Stimulated activated CD4-positive, alpha-beta T cell treated with anti-CD3 and anti-CD28 coated beads, Interleukin-1b, Interleukin-23, amount 100 ng/mL, for 1 hour (primary cell): ENCODE measurements at places on chromosomes 3 and 15.

DNA sequence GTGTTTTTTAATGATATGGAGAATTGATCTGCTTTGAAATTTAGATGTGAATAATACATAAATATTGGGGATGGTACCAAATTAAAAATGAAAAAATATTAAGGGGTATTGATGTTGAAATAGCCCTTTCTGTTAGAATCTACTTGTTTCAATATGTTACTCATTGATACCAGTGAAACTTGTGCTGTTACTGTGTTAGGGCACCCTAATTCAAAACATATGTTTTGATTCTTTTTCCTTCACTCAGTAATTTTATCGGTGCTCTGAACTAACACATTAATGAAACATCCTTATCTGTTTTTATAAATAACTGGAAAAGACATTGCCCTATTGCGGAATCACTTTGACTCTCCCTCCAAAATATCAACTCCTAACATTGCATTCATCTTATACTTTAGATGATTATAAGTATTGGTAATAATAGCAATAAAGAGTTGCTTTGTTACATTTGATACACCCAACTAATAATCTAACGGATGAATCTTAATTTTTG is 52.0 kb upstream of the CCNB2 start:
- DNase-seq, result no peak

DNA sequence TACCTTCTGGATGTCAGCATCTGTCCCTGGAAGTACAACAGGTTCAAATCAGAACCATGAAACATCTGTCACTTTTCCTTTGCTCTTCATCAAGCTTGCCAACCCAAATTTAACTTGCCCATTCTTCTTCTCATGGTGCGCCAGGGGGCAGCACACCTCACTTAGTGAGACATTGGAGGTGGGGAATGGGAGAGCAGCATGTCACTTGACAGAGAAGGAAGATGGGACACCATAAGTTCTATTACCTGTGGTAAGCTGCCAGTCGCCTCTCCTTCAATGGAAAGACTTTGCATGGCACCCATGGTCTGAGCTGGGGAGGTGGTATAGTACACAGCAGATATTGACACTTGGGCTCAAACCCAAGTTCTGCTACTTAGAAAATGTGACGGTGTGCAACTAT is 2.9 kb downstream of the SCN5A start:
- DNase-seq, result no peak

- no peak for DNase-seq
These were observed 1.2 kb upstream of the LINGO1 start for GRCh38 chr15:77633913-77634265.

GRCh38 chr3:133055339-133055738 is 17.1 kb downstream of the TMEM108 start:
- no peak for DNase-seq

DNA sequence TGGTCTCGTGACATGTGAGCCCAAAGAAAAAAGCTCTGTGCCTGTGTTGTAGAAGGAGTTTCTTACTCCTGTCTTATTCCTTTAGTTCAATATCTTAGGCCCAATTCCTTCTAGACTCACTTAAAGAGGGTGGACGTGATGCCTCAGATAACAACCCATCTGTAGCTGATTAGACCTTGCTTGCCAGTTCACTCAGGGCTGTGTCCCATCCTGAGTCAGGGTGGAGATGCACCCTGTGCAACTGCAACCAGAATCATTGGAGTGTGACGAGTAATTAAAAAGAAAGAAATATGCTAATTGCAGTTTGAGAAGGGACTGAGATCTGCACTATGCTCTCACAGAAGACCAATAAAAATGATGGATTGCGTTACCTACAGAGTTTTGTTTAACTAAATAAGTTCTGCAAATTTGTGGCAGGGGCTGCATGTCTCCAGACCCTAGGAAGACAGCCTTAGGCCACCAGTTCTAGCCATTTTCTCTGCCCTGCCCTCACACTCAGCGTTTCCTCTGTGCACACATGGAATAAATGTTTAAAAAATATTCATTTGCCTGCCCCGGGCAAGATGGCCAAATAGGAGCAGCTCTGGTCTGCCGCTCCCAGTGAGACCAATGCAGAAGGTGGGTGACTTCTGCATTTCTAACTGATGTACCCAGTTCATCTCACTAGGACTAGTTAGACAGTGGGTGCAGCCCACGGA is 83.0 kb downstream of the MOBP start:
- no peak for DNase-seq

GRCh38 chr15:69992348-69992747 is 105.4 kb downstream of the TLE3 start:
- no peak for DNase-seq

DNA sequence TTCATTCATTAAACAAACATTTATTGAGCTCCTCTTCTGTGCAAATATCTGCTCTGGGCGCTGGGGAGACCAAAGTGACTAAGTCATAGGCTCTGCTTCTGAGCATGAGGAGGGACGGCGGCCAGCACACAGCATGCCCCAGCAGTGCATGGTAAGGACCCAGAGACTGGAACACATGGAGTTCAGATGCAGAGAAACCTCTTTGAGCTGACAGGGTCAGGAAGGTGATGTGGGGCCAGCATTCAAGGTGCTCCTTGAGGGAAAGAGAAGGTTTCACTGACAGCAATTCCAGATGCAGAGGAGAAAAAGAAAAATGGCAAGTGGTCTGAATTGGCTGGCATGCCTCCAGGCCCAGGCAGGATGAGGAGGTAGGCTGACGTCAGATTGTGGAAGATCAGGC is 234.5 kb downstream of the UACA start:
- DNase-seq, result no peak

- DNase-seq, result no peak
These were observed 218.4 kb upstream of the TLE3 start for GRCh38 chr15:70316059-70316600.

- no peak for DNase-seq
These were observed 938.4 kb upstream of the SEMA6D start for GRCh38 chr15:46778876-46779275.

DNA sequence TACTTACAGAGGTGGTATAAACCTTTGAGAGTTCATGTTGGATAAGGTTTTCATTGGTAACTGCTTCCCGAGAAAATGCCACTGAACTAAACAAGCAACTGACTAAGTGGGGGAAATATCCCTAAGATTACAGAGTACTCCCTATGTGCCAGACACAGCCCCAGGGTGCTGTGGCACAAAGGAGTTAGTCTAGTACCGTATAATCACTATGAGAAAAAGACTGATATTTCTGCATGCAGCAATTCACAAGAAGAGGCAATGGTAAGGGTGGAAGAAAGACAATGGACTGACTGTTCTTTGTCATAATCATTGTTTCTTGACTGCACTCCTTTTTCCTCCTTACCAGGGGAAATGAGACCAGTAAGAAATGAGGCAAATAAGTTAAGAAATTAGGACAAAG is 20.0 kb upstream of the SLC25A26 start:
- DNase-seq, result no peak

DNA sequence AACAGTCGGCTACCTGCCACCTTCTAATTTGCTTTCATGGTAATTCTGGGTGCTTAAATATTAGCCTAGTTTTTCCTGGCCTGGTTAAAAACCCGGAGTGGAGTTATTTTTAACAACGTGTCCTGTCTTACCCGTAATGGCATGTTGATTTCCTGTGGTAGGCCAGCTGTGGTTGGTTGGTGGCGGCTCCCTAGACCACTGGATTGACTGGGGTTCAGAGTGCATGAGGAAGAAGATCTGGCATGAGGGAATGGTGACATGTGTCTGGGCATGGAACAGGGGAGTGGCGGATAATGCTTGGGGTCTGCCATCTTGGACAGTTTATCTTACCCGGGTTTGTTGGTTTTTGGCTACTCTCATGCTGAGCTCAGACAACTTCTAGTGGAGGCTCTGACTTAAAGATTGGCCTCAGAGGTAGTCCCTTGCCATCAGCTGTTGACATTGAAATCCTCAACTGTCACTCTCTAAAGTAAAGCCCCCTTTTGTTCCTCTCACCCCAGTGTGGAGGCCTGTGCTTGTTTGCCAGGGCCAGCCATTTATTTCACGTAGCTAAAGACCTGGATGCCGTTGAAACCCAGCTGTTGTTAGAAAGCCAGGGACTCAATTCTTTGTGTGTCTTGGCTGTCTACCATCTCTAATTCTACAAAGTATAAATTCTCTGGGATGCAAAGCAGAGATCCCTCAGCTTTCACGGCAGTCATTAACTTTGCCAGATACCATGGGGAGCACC is 81.6 kb downstream of the DNASE1L3 start:
- DNase-seq, result no peak

- DNase-seq, result no peak
These were observed 266.0 kb upstream of the ARRDC4 start for GRCh38 chr15:97694456-97694855.

- no peak for DNase-seq
These were observed 13.7 kb downstream of the NRROS start for GRCh38 chr3:196652961-196653795.

DNA sequence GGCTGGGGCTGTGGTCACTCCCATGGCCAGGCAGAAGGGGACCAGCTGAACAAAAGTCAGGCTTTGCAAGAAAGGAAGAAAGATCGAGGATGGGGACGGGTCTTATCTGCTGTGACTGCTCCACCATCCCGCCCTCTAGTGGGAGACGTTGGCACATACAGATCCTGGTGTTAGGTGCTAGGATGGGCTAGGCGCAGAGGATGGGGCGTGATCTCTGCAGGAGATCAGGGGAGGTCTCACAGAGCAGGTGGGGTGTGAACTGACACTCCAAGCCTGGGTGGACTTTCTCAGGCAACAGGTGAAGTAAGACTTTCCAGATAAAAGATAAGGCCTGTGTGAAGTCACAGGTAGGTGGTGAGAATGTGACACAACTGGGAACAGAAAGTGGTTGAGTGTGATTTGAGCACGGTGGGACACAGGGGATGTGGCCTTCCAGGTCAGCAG is 141.9 kb upstream of the SMAD3 start:
- peak; percentile 15 for DNase-seq

DNA sequence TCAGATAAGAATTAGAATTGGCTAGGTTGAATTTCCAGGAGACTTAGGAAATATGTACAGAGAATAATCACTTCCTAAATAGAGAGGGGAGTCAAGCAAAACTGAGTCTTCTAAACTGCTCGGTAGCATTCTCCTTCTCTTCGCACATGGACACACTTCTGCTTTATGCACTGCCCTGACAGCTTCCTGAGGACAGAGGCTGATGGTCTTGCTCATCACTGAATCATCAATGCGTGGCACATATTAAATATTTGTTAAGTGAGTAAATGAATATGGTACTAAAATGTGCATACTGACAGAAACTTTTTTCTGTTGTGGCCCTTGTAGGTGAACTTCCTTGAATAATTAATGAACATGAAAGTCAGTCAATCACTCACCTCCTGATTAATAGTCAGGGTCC is 315.5 kb downstream of the FHIT start:
- no peak for DNase-seq

GRCh38 chr15:32721596-32721995 is 3.8 kb downstream of the GREM1 start:
- DNase-seq, result no peak

- DNase-seq, result no peak
These were observed 6.2 kb upstream of the OGG1 start for GRCh38 chr3:9743548-9743947.

DNA sequence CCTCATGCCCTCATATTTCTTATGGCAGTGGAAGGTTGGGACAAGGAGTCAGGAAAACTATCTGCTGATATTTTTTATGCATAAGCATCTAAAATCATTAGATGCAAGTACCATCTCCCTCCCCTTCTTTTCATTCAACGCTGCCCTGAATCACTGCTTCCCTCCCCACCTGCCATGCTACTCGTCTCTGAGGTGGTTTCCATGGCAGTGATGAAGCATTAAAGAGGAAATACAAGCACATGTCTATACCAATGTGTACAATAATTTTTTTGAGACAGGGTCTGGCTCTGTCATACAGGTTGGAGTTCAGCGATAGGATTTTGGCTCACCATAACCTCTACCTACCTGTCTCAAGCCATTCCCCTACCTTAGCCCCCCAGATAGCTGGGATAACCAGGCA is 67.5 kb upstream of the SETMAR start:
- no peak for DNase-seq

- DNase-seq, result no peak
These were observed 161.3 kb upstream of the SLC2A2 start for GRCh38 chr3:171187706-171188290.

GRCh38 chr3:46097691-46098241 is 70.5 kb upstream of the XCR1 start:
- DNase-seq, result no peak

- no peak for DNase-seq
These were observed 48.3 kb downstream of the MEF2A start for GRCh38 chr15:99613887-99614647.

GRCh38 chr3:45487508-45487907 is 99.1 kb downstream of the LARS2 start:
- DNase-seq, result no peak

DNA sequence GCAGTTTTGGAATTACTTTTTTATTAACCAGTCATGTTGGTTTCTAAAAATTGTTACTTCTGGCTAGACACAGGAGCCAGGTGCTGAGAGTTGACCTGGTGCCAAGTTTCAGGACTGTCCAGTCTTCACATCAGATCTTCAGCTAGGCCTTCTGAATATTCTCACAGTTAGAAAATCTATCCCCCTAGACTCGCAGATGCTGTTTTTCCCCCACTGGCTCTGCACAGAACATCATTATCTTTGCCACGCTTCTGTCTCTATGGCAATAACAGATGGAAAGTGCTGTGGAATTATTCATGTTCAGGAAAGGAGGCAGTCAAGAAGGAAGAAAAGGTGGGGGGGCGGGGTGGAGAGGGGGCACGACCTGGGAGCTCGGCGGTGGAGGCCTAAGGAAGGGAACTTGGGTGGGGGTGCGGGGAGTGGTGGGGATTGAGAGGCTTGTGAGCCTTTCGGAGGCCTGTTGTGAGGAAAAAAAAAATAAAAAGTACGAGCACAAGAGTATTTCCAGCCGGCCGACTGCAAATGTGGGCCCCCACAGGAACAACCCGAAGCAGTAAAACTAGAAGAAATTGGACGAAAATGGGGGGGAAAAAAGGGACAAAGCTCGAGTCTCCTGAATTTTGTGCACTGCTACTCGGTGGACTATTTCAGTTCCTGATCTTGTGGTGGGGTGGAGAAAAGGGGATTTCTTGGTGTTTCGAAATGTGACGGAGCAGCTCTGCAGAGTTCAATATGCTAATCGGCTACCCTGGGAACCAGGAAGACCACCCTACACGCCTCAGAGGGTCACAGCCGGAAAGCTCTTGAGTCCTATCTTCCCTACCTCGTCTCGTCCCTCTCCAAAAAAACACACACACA is 1.5 kb upstream of the SKIL start:
- DNase-seq, result no peak

DNA sequence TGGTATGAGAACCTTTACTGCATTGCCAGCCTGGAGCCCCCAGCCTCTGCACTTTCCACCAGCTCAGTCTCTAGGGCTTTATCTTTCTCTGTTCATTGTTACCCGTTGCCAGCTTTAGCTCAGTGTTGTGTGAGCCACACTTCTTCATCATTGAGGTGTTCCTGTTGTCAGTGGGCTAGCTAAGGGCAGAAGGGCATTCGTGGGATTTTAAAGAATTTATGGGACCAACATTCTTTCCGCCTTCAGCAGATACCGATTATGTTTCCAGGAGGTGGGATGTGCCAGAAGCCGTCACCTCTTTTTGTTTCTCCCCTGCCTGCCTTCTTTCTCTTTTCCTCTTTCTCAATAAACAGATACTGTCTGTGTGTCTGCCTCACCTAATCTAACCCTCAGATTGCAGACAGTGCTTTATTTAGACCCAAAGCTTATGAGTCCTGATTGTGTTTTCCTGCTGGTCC is 64.5 kb downstream of the PGPEP1L start:
- DNase-seq, result no peak
